ENCODE measurements at places on chromosomes 2 and 18.

- DNase-seq, result no peak
Observed at GRCh38 chr2:206920951-206921350, 18.4 kb upstream of the CPO start.

GRCh38 chr2:217993138-217993537, 9.7 kb downstream of the TNS1 start:
- DNase-seq, result no peak

DNA sequence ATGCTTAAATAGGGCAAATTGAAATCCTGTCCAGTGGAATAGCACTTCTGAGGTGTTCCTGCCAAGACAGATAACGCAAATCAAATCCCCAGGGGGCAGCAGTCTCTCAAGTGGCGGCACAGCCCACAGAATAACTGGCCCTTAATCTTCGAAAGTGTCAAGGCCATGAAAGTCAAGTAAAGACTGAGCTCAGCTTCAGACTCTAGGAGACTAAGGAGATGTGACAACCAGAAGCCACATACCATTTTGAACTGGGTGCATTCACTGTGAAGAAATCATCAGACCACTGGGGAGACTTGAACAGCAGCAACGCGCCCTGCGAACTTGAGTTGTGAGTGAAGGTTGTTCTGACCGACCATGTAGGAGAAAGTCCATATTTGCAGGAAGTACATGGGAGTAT, 66.0 kb upstream of the ASAP2 start:
- peak; percentile 60 for DNase-seq

- peak; percentile 58 for DNase-seq
Observed at GRCh38 chr18:54717673-54718407, 110.4 kb upstream of the RAB27B start.

GRCh38 chr2:171595896-171596295, 73.6 kb downstream of the CYBRD1 start:
- no peak for DNase-seq

DNA sequence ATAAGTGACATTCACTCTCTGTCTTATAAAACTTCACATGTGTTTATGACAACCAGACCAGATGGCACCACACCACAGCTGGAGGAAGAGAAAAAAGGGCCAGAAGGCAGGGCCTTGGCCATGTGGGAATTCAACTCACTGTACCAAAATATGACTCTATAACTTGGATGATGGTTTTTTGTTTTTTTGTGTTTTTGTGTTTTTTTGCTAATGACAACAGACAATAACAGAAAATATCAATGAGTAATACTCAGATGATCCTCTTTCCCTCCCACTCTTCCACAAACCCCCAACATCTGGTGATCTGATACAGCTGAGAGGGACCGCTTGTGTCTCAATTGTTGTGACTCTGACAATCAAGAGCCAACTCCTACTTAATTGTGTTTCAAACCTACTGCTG, 12.4 kb downstream of the NMI start:
- DNase-seq, result no peak

DNA sequence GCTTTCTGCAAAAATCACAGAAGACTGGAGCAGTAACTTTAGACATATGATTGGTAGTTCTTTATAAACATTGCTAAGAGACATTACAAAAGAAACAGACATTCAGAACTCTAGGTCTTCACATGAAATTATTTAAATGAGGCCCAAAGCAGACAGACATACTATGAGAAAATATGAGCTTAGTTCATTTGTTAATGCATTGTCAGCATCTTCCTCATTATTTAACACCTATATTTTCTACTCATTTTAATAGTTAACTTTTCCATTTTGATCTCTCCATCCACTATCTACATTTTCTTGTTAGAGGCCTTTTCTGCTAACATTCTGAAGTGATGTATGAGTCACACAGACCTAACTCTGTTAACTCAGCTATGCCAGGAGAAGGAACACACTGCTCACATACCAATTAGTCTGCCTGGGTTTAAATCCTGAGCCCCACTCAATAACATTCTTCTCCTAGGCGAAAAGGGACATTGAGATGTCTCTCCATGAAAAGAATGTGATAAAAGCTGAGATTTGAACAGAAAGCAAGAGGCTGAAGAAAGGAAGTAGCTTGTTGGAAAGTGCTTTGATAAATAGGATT, 400.3 kb upstream of the PKDCC start:
- no peak for DNase-seq

- no peak for DNase-seq
Observed at GRCh38 chr2:55530539-55531081, 11.1 kb downstream of the CFAP36 start.

GRCh38 chr18:28147674-28148171, 29.2 kb downstream of the CDH2 start:
- DNase-seq, result peak; percentile 23

DNA sequence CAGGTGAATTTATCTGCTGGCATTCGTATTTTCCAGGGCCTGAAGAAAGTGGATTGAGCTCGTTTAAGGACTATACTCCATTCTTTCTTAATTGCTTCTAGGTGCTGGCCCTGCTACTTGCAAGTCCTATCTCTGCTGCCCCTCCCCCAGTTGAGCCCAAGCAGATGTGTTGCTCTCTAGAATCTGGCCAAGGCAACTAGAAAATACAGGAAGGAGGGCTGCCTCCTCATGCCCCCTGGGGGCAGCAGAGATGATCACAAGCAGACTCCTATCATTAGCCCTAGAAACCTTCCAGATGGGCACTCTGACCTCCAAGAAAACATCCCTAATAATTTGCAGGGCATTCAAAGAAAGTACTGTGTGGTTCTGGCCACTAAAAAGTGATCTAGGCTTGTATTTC, 72.5 kb upstream of the CYP26B1 start:
- DNase-seq, result peak; percentile 75

DNA sequence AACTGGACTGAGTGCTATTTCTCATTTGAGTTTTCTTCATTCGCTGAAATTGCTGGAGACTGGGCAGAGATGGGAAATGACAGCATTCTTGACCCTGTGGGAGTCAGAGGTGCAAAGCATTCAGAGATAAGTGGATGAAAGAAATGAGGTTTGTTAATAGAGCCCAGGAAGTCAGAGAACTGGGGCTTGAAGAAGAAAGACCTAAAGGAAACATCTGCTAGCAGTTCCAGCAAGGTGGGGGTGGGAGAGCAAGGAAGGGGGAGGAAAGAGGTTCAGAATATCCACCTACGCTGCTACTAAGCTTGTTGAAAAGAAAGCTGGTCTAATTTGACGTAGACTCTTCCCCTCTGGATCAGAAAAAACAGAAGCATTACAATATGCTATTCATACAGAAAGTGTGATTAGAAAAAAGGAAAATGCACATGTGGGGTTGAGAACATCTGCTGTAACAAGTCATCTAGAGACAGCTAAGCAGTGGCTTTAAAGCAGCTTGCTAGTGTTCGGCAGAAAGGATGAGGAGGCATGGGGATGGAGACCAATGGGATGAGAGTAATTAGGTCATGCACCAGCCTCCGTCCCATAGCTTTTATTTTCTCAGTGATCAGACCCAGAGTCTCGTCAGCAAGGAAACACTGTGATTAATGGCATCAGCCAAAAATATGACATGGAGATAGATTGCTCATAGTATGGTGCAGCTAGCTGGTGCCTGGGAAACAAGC, 29.7 kb downstream of the NAB1 start:
- DNase-seq, result no peak

DNA sequence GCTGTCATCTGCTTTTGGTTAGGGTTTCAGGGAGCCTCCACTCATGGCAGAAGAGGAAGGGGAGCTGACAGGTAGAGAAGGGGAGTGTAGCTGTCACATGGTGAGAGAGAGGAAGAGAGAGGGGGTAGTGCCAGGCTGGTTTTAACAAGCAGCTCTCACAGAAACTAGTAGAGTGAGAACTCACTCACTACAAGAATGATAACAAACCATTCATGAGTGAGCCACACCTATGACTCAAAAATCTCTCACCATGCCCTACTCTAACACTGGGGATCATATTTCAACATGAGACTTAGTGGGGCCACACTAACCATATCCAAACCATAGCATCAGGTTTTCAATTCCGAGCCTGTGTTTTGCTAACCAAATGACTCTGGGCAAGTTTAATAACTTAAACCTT, 274.9 kb upstream of the VWC2L start:
- no peak for DNase-seq

GRCh38 chr18:49869354-49869753, 56.0 kb upstream of the ACAA2 start:
- no peak for DNase-seq

- DNase-seq, result no peak
Observed at GRCh38 chr2:158066046-158066713, 35.5 kb upstream of the UPP2 start.

DNA sequence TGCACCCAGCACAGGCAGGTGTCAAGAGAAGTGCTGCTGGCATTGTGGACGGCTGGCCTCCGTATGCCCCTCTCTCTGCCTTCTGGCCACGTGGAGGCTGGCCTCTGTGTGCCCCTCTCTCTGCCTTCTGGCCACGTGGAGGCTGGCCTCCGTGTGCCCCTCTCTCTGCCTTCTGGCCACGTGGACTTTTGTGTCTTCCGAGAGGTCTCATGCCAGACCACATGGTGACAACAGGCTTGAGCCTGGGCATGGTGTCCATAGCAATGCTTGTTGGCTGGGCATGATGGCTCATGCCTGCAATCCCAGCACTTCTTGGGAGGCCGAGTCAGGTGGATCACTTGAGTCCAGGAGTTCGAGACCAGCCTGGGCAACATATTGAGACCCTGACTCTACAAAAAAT, 19.3 kb upstream of the SERPINB13 start:
- no peak for DNase-seq

GRCh38 chr18:54269893-54270844, 852 bp downstream of the POLI start:
- no peak for DNase-seq

DNA sequence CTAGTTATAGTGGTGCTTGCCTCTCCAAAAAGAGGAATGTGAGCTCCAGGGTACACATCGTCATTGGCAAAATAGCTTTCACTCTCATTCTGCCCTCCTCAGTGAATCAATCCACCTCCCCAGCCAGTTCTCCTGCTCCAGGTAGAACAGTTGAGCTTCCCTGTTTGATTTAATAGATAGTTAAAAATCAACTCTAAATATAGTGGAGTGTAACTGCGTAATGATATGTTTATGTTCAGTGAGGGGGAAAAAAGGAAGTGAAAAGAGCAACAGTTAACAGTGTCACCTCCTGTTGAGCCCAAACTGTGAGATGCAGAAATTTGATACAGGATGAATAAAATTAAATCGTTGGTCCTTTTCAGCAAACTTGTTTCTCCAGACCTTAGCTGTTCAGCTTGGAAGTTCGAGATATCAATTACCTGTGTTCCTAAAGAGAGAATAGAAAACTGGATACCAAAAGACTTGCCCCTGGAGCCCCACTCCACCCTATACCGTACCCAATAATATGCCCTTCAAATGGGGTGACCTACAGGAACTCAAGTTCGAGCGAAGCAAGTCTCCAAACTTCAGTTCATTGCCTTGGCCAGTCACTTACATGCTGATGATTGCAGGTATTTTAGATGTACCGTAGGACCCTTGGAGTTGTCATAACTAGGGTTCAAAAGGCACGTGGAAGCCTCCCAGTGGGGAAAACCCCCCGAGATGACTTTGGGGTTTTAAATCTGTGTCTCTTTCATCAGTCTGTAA, 708.4 kb downstream of the RNF144A start:
- no peak for DNase-seq

DNA sequence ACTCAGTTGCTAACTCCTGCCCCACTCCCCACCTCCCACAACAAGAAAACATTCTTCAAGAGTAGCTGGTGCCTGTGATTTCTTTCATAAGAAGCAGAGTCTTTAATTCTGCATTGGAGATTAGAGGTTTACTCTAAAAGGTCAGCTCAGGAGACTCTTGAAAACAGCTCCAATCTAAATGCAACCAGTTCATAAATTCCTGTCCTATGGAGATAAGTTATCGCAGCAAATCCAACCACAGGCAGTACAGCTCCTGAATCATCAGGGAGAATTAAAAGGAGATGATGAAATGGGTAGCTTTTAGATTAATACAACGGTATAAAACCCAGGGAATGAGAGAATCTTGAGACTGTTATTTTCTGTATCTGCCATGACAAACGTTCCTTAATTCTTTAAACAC, 130.7 kb downstream of the SOCS6 start:
- DNase-seq, result no peak

DNA sequence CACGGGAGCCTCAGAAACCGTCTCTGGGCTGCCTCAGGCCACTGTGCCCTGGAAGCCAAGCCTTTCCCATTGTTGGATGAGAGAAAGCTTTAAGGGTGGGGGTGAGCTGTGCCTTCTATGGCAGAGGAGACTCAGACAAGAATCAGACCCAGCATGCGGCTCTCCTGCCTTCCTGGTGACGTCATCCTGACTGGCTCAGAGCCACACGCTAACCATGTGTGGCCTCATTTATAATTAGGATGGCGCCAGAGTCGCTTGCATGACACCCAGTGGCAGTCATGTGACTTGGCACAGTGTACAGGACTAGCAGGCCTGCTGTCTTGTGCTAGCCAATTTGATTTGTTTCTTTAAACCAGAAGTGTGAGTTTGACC, 99.1 kb downstream of the SH3BP4 start:
- DNase-seq, result peak; percentile 87

DNA sequence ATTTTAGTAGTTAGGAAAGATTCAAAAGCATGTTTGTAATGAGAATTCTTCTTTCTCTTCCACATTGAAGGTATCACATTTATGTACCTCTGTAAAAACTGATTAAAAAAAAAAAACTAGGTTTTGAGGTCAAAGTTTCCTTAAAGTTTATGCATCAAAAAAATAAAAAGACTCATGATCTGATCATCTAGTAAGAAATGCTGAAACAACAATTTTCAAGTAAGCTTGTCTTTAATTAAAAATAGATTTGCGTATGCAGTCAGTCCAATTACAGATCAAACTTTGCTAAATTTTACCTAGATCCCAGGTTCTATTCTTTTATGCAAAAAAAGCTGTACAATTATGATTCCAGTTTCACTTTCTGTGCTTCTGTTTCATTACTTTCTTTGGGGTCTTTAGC, 409.0 kb downstream of the XIRP2 start:
- no peak for DNase-seq

DNA sequence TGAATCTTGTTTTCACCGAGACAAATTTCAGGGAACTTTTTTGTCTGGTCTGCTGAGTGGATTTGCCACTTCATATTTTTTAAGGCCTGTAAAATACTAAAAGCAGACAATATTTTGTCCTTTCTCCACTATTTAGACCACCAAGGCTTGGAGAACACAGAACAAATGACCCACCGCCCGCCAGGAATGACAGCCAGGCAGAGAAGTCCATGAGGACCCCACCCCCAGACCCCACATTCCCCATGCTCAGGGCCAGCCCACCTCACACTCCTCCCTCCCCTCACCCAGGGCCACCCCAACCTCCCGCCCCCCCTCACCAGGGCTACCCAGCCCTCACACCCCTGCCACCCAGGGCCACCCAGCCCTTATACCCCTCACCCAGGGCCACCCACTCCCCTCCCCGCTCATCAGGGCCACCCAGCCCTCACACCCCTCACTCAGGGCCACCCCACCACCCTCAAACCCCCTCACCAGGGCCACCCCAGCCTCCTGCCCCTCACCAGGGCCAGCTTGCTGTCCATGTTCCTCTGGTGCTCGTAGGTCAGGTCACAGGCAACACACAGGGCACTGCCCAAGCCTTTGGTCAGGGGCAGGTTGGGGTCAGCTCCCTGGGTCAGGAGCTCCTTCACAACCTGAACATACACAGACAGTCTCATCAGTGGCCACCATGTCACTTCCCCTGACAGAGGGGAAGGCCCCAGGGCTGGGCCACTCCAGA, 50.6 kb downstream of the ANKMY1 start:
- DNase-seq, result no peak

- no peak for DNase-seq
Observed at GRCh38 chr18:8811115-8811514, 105.8 kb downstream of the MTCL1 start.

Measured in SK-N-DZ (cell line).